Activated naive CD8-positive, alpha-beta T cell treated with anti-CD3 and anti-CD28 coated beads, Interleukin-2, amount 50 U/mL, for 24 hours (primary cell): ENCODE measurements at places on chromosomes 5 and 9.

GRCh38 chr9:133825555-133826218, 87.5 kb upstream of the SARDH start:
- DNase-seq: no peak

DNA sequence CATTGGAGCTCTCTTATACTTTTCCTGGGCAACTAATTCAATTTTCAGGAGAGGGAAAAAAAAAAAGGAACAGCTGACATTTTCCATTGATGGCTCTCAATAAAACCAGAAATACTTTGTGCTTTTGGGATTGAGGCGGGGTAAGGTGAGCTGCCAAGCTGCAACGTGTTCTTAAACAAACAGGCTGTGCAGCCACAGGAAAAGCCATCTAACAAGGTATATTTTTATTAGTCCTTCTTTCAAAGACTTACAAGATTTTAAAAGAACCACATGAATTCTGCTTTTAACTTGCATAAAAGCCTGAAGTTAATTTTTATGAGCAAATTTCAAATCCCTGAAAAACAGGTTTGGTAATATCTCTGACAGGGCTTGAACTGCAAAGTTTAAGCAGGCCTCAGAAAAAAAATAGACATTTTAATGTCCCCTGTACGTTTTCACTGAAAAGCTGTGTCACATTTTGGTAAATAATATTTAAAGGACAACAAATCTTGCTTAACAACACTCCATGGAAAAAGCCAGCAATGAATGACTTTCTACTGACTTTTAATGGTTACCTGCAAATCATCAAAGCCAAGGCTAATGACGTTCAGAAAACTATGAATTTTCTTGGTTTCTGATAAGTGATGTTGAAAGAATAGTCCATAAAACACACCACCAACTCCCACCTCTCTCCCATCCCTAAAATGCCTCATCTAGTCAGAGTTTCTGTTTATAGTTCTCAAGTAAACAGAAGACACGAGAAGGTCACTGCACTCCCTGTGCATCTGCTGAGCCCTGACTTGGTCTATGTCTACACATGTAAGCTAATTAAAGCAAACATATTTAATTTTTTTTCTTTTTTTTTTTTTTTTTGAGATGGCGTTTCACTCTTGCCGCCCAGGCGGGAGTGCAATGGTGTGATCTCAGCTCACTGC, 433.6 kb downstream of the PIK3R1 start:
- DNase-seq: no peak

GRCh38 chr5:127959152-127959764, 124.3 kb upstream of the SLC12A2 start:
- DNase-seq: peak; percentile 5

GRCh38 chr5:58451732-58452565, 7.9 kb downstream of the PLK2 start:
- no peak for DNase-seq
